ENCODE measurements at places on chromosomes 3 and 15. TPM values are rescaled to one million over a fixed set of nuclear protein-coding genes. Genes with fewer than 3 reads are reported as not detected.
A peak's percentile ranks its signal among the peaks of the same experiment; 100 is the strongest.

DNA sequence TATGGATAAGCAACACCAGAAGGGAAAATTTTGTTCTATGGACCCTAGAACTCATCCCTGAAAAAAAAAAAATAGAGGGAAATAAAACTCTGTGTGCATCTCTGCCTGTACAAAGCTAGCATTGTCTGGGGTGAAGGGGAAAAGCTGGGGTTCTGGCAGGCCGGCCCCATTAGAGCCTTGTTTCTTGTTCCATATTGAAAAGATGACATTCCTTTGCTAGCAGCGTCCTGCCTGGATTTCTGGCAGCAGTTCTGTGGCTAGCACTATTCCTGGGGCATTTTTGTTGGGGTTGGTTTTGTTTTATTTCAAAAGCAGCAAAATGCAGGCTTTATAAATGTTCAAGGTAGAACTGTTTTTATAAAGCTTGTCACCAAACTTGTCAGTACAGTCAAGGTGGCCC is 45.2 kb downstream of the RARB start:
- peaks cover 1% of the 10 kb centered on the region for H3K27me3 ChIP-seq
- no peak overlapping the region for H3K4me3 ChIP-seq
- H3K36me3 ChIP-seq = no peaks in the 10 kb centered on the region
- no peak overlapping the region for H3K27ac ChIP-seq
- no peak for DNase-seq

The DPPA4 gene
- 0.65 TPM for total RNA-seq

- H3K4me1 ChIP-seq = peaks cover 5% of the 10 kb centered on the region
- peaks cover 5% of the 10 kb centered on the region for H3K27me3 ChIP-seq
- no peaks in the 10 kb centered on the region for H3K36me3 ChIP-seq
- no peak for DNase-seq
- H3K27ac ChIP-seq = no peak overlapping the region
Observed at GRCh38 chr3:187758318-187758955, 13.2 kb upstream of the BCL6 start.

GRCh38 chr3:190514413-190515153 is 698 bp downstream of the IL1RAP start:
- peaks cover 24% of the 10 kb centered on the region for H3K36me3 ChIP-seq
- peaks cover 35% of the 10 kb centered on the region for H3K4me1 ChIP-seq
- H3K27me3 ChIP-seq = no peaks in the 10 kb centered on the region
- H3K27ac ChIP-seq = peak overlapping the region; percentile 75
- DNase-seq = peak; percentile 48

- peak overlapping the region; percentile 30 for H3K4me3 ChIP-seq
- H3K4me1 ChIP-seq = peaks cover 7% of the 10 kb centered on the region
- peaks cover 46% of the 10 kb centered on the region for H3K27me3 ChIP-seq
- H3K27ac ChIP-seq = no peak overlapping the region
- peak; percentile 49 for DNase-seq
Observed at GRCh38 chr3:124886168-124887056, 753 bp downstream of the ITGB5 start.
